ENCODE measurements at places on chromosomes 7 and 10. TPM values are rescaled to one million over a fixed set of nuclear protein-coding genes. Genes with fewer than 3 reads are reported as not detected.

GRCh38 chr10:68604441-68604840 is 44.3 kb downstream of the TET1 start:
- DNase-seq: peak; percentile 19

DNA sequence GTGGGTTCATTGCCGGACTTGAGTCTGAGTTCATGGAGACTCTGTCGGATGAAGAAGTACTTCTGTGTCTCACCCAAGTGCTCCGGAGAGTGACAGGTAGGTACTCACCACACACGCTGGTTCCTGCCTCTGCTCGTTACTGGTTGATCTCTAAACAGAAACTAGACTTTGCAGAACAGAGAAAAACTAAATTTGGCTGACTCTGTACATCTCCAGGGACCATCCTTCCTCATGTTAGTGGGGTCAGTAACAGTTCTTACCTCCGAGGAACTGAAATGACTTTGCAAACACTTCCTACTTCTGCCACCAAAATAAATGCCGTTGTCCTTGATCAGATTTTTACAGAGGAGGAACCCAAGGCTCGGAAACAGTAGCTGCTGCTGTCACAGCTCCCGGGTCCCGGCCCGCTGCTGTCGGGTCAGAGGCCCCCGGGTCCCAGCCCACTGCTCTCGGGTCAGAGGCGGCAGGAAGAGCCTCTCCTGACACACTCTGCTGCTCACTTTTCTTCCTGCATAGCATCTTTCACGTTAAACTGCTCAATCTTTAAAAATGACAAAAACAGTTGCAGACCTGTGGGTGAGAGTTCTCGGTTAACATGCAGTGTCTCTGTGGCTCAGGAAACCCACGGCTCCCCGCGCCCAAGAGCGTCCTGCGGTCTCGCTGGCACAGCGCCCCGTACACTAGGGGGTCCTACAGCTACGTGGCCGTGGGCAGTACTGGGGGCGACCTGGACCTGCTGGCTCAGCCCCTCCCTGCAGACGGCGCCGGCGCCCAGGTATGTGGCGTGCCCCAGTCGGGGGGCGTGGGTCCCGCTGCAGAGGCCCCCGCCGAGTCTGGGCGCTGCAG is 4.8 kb upstream of the MTG1 start:
- no peak for DNase-seq

Gene EBLN1
- not detected for total RNA-seq

- DNase-seq: no peak
Measured at GRCh38 chr10:52048051-52048450, 266.0 kb upstream of the DKK1 start.

Gene PTPN20
- total RNA-seq: not detected

Gene LEP
- not detected for total RNA-seq

- no peak for DNase-seq
Measured at GRCh38 chr10:114815791-114816190, 5.8 kb upstream of the FHIP2A start.

DNA sequence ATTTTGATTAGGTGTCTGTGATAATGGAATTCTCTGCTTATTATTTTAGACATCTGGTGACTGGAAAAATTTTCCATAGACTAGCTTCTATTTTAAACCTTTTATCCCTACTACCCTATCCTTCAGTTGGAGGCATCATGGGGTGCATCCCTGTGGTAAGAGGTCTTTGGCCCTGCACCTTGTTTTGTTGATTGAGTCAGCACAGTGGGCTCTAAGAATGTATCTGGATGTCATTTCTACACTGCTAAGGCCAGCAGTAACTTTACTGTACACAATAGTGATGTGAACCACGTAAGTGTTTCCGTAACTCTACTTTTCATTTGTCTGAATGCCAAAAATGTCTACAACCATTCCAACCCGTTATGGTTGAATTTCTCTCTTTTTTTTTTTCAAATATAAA is 75.6 kb downstream of the ADAM22 start:
- no peak for DNase-seq

GRCh38 chr7:148927123-148928045 is 43.3 kb upstream of the EZH2 start:
- no peak for DNase-seq

Gene CTAGE4
- total RNA-seq: 1.4 TPM

DNA sequence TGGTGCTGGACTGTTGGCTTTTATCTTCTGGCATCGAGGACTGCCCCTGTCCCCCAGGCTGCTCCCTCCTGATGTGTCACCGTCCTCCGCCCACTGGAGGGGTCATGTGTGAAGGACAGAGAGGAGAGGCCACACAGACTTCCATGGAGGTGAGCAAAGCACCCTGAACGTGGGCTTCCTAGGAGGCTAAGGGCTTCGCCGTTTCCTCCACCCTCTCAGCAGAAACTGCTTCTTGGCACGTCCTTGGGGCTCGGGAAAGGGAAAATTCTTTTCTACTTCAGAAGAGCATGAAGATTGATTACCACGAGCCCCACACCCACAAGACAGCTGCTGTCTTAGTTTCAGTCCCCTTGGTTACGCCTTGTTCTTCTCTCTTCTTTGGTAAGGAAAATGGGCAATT is 218.2 kb downstream of the CCDC3 start:
- DNase-seq: peak; percentile 23

DNA sequence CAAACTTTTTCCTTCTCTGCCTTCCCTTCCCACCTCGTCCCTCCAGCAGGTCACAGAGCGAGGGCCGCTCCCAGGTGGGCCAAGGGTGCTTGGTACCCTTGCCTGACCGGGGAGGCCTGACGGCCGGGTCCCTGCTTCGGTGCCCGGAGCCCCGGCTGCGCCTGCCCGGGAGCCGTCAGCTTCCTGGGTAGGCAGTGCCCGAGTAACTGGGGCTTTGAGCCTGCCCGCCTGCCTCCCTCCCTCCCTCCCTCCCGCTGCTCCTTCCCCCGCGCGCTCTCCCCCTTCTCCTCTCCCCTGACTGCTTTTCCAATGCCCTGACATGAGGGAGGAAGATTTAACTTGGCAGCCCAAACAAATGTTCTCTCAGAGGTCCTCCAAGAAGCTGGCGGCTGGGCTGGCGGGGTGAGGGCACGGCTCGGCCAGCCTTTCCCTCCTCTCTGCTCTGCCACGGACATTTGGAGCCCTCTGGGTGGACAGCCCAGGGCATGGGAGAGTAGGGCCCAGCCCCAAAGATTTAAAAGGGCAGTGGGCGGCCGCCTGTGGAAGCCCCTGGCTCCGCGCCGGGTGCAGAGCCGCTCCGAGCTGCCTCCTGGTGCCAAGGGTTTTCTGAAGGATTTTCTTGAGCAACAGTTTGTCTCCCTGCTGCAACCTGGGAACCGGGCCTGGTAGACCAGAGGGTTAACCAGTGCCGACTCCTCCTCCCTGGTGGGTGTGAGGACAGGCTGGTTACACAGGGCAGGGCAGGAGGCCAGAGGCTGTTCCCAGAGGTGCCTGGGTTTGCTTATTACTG is 2.0 kb downstream of the ZMIZ1 start:
- peak; percentile 64 for DNase-seq

Gene GLI3
- total RNA-seq: 22.1 TPM

Gene NPTX2
- 2.4 TPM for total RNA-seq

DNA sequence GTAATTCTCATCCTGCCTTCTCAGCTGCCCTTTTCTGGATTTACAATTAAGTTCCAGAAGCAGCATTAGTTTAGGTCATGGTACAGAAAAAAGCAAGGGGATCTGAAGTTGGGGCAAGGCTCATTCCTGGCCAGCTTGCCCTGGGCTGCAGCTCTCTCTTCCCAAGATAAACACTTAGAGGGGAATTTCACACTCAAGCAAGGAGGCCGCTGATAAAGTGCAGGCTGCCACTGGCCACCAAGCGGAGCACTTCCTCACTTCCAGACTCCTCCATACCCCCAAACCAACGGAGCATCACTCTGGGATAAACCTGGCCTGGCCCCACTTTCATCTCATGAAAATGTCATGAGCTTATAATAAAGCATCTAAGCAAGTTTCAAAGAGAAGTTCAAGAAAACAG is 445.5 kb upstream of the MKI67 start:
- DNase-seq: no peak

GRCh38 chr7:42128703-42129102 is 108.3 kb downstream of the GLI3 start:
- no peak for DNase-seq

Gene TWIST1
- total RNA-seq: 5.7 TPM

Gene FXYD4
- not detected for total RNA-seq

GRCh38 chr10:27646604-27647175 is 98.9 kb downstream of the MKX start:
- no peak for DNase-seq

- no peak for DNase-seq
Measured at GRCh38 chr10:110429301-110429700, 68.4 kb upstream of the DUSP5 start.

Gene ZNF488
- 1.4 TPM for total RNA-seq

Gene CHAT
- total RNA-seq: 1.00 TPM

Gene BAIAP2L1
- total RNA-seq: 20.4 TPM

Gene SYNPO2L
- total RNA-seq: 1.2 TPM

- no peak for DNase-seq
Measured at GRCh38 chr7:119065966-119066365, 841.5 kb downstream of the ANKRD7 start.

Gene TFEC
- total RNA-seq: 1.8 TPM

DNA sequence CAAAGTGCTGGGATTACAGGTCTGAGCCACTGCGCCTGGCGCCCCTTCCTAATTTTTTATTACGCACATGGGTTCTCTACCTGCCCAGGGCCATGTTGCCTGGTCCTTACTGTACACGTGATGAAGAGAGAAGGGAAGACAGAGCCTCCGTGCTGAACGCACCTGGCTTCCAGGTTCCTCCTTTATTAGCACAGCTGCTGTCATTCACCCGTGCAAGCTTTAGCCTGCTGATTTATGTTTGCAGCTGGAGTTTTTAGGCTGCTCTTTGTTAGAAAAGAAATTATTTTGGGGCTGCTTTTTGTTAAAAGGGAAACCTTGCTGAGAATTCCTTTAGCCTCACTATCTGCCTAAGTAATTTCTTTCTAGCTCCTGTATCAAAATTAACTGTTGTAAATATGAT is 417.0 kb downstream of the CALN1 start:
- no peak for DNase-seq

Gene STK31
- 0.20 TPM for total RNA-seq

- no peak for DNase-seq
Measured at GRCh38 chr10:118629211-118629610, 33.8 kb upstream of the PRLHR start.

Gene TAC1
- total RNA-seq: not detected

GRCh38 chr10:61835069-61835945 is 66.2 kb upstream of the ARID5B start:
- peak; percentile 82 for DNase-seq

GRCh38 chr10:62830679-62831078 is 14.5 kb upstream of the EGR2 start:
- no peak for DNase-seq

DNA sequence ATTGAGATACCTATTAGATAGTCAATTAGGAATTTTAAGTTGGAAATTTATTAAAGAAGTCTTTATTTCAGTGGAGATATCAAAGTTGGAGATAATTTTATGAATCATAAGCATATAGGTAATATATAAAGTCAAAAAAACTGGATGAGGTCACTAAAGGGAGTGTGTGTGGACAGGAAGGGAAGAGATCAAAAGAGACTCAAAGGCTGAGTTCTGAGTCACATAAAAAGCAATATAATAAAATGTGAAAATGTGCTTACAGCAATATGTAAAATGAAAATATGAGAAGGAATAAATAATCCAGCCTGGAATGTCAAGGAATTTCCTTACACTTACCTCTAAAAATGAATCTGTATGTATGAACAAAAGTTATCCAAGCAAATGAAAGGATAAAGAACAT is 583.3 kb upstream of the SORCS1 start:
- DNase-seq: no peak

DNA sequence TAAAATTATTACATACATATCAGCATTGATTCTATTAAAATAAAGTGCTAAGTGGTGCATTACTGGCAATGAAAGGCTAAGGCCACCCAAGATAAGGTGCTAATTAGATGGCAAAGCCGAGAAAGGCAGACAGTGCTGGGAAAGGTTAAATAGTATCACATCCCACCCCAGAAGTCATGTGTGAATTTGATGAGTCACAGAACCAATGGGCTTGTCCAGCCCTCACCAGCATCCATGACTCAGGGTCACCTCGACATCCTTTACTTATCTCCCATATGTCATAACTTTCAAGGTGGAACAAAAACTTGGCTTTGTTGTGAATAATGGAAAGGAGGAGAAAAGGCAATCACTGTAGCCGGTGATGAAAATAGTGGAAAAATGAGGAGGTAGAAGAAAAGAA is 459.1 kb downstream of the PLXNA4 start:
- peak; percentile 78 for DNase-seq

Gene TMEM270
- total RNA-seq: not detected

DNA sequence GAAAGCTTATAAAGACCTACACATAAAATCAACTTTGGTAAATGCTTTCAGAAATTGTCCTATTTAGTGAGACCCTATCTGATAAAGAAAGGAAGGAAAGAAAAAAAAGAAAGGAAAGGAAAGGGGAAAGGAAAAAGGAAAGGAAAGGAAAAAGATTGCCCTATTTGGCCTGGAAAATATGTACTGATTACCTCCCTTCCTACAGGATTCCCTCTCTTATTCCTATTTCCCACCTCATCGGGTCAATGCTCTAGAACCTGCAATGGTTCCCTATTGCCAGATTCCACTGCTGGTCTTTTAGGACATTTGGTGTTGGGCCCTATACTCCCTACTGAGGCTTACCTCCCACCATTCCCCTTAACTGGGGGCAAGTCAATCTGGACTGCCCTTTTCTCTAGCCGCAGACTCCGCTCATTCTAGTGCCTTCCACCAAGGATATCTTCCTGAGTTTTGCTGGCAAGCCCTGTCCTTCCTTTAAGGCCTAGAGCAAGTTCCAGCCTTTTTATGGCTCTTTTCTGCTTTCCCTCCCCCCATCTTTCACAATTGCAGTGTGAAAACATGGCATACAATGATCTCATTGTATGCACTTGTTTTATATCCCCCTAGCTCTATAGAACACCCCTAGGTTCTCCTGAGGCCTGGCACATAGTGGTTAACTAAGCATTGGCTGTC is 4.4 kb downstream of the DDIT4 start:
- no peak for DNase-seq

Gene MYH16
- total RNA-seq: 0.11 TPM

All from astrocyte (in vitro differentiated cells and primary cell).